GM23248 (cell line): ENCODE measurements at places on chromosomes 5 and 9.

DNA sequence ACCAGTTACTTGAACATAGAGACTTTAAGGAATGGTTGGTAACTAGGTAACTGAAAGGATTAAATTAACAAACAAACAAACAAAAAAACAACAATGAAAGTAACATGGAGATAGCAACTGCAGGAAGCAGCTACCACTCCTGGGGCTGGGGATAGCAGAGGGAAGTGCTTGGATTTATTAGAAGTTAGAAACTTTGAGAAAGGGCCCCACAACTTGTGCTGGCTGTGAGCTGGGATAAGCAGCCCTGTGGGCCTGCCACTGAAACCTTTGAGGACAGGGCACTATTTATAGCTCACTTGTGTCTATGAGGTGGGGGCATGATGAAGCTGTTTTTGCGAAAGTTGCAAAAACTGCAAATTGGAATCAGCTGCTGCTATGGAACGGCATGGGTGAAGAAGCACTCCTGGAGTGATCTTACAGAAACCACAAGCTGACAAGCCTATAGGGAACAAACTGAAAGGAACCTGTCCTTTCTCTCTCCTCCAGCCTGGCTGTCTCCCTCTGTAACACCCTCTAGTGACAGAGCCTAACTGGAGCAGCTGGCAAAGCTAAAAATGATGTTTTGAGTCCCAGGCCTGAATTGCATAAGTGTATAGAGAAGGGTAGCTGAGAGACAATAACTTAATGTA lies 91.4 kb upstream of the RANBP6 start:
- DNase-seq = peak; percentile 71

GRCh38 chr5:171580502-171581265 lies 161.2 kb downstream of the FGF18 start:
- DNase-seq = peak; percentile 73

DNA sequence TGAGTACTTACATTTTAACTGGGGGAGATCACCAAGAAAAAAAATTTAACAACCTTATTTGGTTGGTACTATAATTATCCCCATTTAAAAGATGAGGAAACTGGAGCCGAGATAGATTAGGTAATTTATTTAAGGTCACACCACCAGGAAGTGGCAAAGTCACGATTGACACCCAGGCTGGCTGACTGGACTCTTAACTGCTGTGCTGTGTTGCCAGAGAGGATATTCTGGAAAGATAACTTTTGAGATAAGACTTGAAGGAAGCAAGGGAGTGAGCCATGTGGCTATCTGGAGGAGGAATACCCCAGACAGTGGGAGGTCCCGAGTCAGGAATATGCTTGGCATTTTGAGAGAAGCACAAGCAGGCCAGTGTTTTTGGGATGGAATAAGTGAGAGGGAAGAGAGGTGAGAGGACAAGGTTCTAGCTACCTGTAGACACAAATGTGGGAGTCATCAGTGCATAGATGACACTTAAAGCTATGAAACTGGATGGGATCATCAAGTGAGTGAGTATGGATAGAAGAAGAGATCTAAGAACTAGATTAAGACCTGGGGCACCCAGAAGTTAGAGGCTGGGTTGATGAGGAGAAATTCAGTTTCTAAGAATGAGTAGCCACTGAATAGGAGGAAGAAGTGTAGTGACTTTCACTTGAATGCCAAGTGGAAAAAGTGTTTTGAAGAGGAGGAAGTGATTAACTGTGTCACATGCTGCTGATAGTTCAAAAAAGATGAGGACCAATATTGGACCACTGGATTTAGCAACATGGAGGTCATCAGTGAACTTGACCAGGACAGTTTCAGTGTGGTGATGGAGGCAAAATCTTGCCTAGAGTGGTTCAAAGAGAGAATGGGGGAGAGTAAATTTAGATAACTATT lies 25.6 kb downstream of the PDE8B start:
- DNase-seq = no peak

GRCh38 chr5:122653087-122654017 lies 121.5 kb upstream of the SNX2 start:
- no peak for DNase-seq

DNA sequence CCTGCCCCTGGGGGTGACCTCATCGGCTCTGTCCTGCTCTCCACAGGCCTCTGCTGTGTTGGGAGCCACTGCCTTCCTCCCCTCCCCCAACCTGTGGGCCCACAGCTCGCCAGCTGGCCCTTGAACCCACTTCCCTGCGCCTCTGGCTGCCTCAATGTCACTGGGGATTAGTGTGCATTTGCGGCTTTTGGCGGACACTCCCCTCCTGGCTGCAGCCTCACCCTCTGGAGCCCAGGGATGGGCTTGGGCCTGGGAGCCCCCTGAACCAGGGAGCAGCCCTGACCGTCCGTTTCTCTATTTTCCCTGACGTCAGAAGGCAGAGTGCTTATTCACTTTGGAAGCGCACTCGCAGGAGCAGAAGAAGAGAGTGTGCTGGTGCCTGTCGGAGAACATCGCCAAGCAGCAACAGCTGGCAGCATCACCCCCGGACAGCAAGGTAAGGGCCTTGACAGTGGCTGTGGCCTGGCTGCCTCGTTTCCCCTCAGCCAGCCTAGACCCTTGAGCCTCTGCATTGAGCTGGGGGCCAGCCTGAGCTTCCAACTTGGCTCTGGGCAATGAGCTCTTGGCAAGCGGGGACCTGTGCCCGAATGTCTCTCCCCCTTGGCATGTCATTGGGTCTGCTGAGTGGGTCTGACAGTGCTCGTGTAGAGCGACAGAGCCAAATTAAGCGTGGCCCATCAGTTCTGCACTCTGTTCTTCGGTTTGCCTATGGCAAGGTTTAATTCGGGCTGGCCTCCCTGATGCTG lies 73.1 kb downstream of the RGS3 start:
- DNase-seq = no peak

GRCh38 chr5:73433982-73434342 lies 14.6 kb downstream of the FOXD1 start:
- peak; percentile 68 for DNase-seq

DNA sequence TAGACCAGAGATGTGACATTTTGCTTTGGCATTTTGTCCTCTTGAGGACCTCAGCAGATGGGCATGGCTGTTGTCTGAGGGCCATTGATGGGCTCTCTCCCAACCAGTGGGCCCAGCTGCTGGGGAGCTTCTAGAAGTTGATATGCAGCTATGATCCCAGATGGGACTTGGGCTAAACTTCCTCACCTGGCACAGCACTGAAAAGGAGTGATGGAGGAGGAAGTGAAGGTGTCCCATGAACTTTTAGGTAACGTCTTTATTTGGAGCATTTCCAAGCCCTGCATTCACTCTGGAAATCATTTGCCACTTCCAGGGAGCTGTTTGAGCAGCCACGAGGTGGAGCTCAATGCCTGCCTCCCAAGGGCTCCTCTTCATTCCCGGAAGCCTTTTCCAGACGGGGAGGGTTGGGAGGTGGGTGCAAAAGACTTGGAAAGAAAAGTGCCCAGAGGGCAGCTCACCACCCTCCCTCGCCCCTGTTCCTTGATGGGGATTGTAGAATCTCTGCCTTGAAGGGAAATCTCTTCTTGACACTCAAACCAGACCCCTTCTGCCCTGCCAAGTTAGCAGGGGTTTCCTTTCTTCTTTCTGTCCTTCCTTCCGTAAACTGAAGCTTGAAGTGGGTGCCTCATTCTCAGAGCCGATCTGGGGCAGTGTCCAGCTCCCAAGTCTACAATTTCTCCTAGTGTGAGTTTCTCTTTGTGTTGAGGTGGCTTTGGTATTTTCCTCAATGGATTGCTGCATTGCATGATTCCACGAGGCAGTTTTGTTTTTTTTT lies 18.1 kb upstream of the NEUROG1 start:
- DNase-seq = peak; percentile 66

GRCh38 chr5:40932766-40933165 lies 23.5 kb downstream of the C7 start:
- no peak for DNase-seq

DNA sequence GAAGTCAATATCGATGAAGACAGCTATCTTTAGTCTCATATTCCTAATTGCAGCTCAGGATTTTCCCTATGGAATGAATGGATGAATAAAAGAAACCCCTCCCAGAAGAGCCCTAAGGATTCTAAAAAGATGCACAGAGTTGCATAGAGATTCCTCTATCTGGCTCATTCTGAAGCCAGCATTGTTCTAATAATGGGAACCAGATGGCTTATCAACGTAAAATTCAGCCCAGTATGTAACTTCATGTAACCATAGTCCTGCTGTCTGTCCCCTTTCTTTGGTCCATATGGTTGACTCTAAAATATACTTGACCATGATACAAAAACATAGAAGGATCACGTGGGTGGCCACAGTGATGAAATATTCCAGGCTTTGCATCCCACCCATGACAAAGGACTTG lies 508.6 kb downstream of the RASEF start:
- no peak for DNase-seq

DNA sequence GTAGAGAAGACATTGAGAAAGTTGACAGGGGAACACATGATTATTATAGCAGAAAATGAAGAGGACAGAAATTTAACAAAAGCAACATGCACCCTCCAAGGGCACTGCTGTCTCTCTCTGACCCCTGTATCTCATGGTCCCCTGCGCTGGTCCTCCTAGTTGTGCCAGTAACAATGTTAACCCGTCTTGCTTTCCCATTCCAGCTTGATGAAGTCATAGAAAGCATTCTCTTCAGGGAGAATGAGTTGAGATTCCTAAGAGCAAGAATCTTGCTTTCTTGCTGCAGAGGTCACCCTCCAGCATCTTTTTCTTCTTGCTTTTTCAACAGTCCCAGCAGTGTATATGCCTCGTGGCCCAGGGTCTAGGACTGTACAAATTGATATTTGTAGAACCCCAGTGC lies 279.6 kb upstream of the ADAMTSL1 start:
- no peak for DNase-seq

DNA sequence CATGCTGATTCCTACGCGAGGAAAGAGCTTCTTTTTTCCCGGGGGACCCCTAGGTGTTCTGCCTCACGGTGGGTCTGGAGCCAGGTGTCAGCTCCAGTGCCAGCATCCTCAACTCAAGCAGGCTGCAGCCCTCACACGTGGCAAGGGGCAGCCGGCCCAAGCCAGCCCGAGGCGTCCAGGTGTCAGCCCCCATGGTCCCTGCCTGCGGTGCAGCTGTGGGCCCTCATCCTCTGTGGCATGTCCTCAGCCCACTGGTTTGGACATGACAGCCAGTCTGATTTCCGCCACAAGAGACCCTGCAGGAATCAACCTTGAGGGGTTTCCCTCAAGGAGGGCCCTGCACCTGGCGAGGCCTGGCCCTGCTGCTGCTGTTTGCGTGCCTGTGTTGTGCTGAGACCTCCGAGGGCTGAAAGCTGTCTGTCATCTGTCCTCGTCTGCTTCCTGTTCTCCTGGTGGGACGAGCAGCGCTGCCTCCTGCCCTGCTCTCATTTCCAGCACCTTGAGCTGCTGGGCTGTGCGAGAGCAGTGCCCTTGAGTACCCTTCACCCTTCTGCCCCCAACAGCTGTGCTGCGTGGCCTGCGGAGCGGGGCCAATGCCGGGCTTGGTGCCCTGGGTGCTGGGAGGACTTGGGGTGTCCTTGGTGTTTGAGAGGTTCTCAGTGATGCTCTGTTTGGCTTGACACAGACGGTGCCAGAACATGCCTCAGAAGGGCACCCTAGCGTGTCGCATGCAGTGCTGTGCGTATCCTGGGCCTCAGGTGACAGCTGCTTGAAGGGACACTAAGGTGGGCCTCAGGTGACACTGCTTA lies 137.6 kb downstream of the CACNA1B start:
- DNase-seq = no peak

GRCh38 chr9:99820685-99821395 lies 845 bp upstream of the NR4A3 start:
- DNase-seq = peak; percentile 88
